CD4-positive, alpha-beta T cell treated with Interleukin-4 for 1 hour (primary cell): ENCODE measurements at places on chromosomes 2 and 18.

- DNase-seq, result no peak
Measured at GRCh38 chr2:45841752-45842407, 190.4 kb downstream of the PRKCE start.

GRCh38 chr2:24021122-24021998 is 11.5 kb downstream of the MFSD2B start:
- no peak for DNase-seq

DNA sequence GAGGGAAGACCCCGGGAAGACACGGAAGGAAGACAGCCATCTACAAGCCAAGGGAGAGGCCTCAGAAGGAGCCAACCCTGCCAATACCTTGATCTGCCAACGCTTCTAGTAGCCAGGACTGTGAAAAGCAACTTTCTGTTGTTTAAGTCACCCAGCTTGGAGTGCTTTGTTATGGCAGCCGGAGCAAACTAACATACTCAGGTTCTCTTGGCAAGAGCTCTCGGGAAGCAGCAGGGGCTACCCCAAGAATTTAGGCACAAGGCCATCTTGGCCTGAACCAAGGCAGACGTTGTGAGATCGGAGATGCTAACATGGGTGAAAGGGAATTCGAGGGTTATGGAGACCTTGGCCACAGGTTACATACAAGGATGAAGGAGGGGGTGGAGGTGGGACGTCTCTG is 78.6 kb upstream of the KLHL29 start:
- DNase-seq, result no peak

GRCh38 chr2:223161873-223162458 is 110.0 kb downstream of the KCNE4 start:
- no peak for DNase-seq

GRCh38 chr2:26016012-26016705 is 17.7 kb upstream of the RAB10 start:
- DNase-seq, result no peak

DNA sequence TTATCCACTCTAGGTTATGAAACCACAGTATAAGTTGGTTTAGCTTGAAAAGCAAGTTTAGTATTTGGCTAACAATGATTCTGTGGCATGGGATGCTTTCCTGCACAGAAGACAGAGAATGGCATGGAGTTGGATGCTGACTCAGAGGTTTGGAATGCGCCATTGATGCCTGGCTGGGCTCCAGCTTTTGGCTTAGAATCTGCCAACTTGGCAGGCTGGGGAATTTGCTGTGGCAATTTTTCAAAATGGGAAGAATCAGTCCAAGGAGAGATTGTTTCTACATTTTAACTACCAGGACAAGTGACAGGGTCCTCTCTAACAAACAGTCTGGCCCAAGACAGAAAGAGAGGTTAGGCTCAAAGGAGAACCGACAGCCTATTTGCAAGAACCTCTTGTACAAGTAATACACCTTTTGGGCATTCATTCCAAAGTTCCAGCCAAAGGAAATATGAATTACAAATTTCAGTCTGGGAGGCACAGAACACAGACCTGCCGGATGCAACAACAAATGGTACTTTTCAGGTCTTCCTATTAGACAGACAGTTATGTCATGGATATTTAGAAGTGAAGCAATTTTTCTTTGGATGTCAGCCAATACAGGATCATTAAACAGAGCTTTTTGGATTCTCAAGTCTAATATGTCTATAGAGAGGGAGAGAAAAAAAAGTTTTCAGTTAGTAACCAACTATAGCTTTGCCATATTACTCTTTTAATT is 1027.7 kb downstream of the TMEM182 start:
- DNase-seq, result no peak

- no peak for DNase-seq
Measured at GRCh38 chr2:229178117-229178516, 93.0 kb downstream of the PID1 start.
